Immature natural killer cell (primary cell): ENCODE measurements at places on chromosomes 2 and 18.

- H3K4me3 ChIP-seq = no peak overlapping the region
- no peaks in the 10 kb centered on the region for H3K4me1 ChIP-seq
- H3K27me3 ChIP-seq = no peaks in the 10 kb centered on the region
- no peak for DNase-seq
Measured at GRCh38 chr2:161117506-161117905, 42.7 kb upstream of the TANK start.

GRCh38 chr2:176636401-176636800 lies 367.2 kb downstream of the MTX2 start:
- peaks cover 7% of the 10 kb centered on the region for H3K4me1 ChIP-seq
- no peaks in the 10 kb centered on the region for H3K36me3 ChIP-seq
- no peak overlapping the region for H3K4me3 ChIP-seq
- peaks cover 19% of the 10 kb centered on the region for H3K27me3 ChIP-seq
- no peak overlapping the region for H3K27ac ChIP-seq

DNA sequence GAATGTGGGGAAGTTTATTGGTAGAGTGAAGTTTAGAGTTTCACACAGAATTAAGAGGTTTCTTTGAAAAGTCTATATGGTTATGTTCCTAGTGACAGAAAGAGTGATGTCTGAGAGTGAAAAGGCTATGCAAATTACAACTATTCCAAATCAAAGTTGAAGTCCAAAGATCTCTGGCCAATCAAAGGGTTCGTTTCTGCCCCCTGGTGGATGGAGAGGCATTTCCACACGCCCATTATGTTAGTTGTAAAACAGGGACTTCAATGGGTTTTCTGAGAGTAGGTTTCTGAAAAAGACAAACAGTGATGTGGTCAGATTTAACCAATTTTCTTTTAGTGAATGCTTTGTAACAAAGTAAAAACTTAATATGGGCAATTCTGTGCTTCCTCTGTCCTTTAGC lies 441.5 kb upstream of the POU3F3 start:
- H3K27me3 ChIP-seq = peaks cover 2% of the 10 kb centered on the region
- no peaks in the 10 kb centered on the region for H3K4me1 ChIP-seq
- H3K36me3 ChIP-seq = no peaks in the 10 kb centered on the region
- H3K4me3 ChIP-seq = no peak overlapping the region
- H3K27ac ChIP-seq = no peak overlapping the region
- no peak for DNase-seq

GRCh38 chr2:49959961-49960553 lies 805.7 kb upstream of the FSHR start:
- H3K4me3 ChIP-seq = no peak overlapping the region
- H3K4me1 ChIP-seq = peaks cover 3% of the 10 kb centered on the region
- H3K27me3 ChIP-seq = peaks cover 8% of the 10 kb centered on the region

- H3K4me1 ChIP-seq = peaks cover 67% of the 10 kb centered on the region
- H3K27ac ChIP-seq = peak overlapping the region; percentile 25
- H3K4me3 ChIP-seq = no peak overlapping the region
- no peaks in the 10 kb centered on the region for H3K27me3 ChIP-seq
- H3K36me3 ChIP-seq = no peaks in the 10 kb centered on the region
- DNase-seq = no peak
Measured at GRCh38 chr2:42353792-42354429, 7.1 kb downstream of the COX7A2L start.

DNA sequence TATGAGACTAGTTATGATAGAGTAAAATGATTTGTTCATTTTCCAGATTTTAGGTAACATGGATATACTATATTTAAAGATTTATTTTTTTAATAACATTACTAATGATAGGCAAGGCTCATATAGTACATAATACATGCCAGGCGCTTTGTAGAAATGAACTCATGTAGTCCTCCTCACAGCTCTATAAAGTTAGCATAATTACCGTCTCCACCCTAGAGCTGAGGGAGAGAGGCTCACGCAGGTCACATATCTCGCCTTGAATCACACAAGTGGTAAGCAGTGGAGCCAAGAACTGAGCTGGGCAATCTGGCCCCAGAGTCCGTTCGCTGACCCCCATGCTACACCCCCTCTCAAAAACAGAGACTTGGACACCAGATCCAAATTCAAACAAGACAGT lies 222.5 kb downstream of the FAM210A start:
- no peak for DNase-seq
- H3K4me1 ChIP-seq = peaks cover 22% of the 10 kb centered on the region
- H3K27me3 ChIP-seq = peaks cover 3% of the 10 kb centered on the region
- no peak overlapping the region for H3K27ac ChIP-seq

DNA sequence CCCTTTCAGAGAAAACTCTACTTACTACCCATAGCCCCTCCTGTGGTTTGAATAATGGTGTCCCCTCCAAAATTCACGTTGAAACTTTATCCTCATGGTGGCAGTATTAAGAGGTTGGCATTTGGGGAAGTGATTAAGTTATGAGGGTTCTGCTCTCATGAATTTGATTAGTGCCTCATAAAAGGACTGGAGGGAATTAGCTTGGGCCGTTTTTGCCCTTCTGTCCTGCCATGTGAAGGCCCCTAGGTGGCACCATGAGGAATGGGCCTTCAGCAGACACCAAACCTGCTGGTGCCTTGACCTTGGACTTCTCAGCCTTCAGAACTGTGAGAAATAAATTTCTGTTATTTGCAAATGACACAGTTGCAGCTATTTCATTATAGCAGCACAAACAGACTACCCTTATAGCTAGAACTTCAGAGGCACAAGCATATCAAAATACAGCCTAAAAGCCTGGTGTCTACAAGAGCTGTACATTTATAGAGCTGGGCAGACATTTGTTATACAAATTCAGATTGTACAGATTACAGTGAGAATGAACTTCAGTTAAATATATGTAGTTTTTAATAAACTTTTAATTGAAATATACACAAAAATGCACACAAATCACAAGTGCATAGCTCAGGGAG lies 2.6 kb upstream of the PTPN2 start:
- H3K27ac ChIP-seq = peak overlapping the region; percentile 71
- no peaks in the 10 kb centered on the region for H3K36me3 ChIP-seq
- peaks cover 59% of the 10 kb centered on the region for H3K4me1 ChIP-seq
- no peak overlapping the region for H3K4me3 ChIP-seq
- DNase-seq = no peak
- peaks cover 18% of the 10 kb centered on the region for H3K27me3 ChIP-seq

DNA sequence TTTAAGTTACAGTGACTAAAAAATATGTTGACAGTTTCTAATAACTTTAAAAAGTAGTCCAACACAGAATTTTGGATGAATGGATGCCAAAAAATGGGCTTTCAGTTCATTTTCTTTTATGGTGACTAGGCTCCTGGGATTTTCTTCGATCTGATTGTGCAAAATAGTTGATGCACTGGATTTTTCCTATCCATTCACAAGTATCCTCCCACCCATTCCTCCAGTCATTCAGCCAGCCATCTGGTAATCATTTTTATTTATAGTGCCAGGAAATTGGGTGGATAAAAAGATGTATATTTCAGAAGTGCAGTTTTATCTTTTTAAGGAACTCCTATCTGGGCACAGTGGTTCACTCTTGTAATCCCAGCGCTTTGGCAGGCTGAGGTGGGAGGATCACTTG lies 175.1 kb downstream of the PTPRM start:
- no peaks in the 10 kb centered on the region for H3K36me3 ChIP-seq
- no peak overlapping the region for H3K4me3 ChIP-seq
- H3K27ac ChIP-seq = no peak overlapping the region
- DNase-seq = no peak

GRCh38 chr2:33104726-33105125 lies 158.0 kb downstream of the LTBP1 start:
- no peak overlapping the region for H3K4me3 ChIP-seq
- H3K27me3 ChIP-seq = peaks cover 15% of the 10 kb centered on the region
- no peaks in the 10 kb centered on the region for H3K36me3 ChIP-seq
- H3K4me1 ChIP-seq = no peaks in the 10 kb centered on the region

- no peaks in the 10 kb centered on the region for H3K27me3 ChIP-seq
- no peak overlapping the region for H3K27ac ChIP-seq
- H3K4me3 ChIP-seq = no peak overlapping the region
Measured at GRCh38 chr2:82124629-82125028, 1820.1 kb upstream of the LRRTM1 start.

DNA sequence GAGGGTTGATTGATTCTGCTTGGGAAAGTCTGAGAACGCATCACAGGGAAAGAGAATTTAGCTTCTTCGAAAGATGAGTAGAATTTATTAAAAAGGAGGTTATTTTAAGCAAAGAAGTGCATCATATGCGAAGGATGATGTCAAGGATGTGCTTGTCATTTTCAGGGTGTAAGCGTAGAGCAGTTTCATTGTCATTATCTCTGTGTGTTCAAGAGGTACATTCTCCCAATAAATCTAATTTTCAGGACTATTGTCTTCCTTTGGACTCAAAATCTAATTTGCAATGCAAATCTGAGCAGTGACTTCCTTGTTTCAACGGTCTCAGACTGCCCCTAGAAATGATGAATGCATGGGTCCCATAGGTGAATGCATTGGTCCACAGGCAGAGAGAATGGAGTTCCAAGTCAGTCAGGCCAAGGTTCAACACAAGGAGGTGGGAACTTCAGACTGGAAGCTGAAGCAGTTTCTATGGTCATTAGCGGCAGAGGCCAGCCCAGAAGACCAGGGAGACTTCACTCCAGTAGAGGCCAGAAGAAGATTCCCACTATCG lies 99.8 kb downstream of the CDC42EP3 start:
- H3K27ac ChIP-seq = no peak overlapping the region
- H3K4me1 ChIP-seq = peaks cover 32% of the 10 kb centered on the region
- no peaks in the 10 kb centered on the region for H3K27me3 ChIP-seq
- H3K36me3 ChIP-seq = peaks cover 4% of the 10 kb centered on the region
- H3K4me3 ChIP-seq = no peak overlapping the region

DNA sequence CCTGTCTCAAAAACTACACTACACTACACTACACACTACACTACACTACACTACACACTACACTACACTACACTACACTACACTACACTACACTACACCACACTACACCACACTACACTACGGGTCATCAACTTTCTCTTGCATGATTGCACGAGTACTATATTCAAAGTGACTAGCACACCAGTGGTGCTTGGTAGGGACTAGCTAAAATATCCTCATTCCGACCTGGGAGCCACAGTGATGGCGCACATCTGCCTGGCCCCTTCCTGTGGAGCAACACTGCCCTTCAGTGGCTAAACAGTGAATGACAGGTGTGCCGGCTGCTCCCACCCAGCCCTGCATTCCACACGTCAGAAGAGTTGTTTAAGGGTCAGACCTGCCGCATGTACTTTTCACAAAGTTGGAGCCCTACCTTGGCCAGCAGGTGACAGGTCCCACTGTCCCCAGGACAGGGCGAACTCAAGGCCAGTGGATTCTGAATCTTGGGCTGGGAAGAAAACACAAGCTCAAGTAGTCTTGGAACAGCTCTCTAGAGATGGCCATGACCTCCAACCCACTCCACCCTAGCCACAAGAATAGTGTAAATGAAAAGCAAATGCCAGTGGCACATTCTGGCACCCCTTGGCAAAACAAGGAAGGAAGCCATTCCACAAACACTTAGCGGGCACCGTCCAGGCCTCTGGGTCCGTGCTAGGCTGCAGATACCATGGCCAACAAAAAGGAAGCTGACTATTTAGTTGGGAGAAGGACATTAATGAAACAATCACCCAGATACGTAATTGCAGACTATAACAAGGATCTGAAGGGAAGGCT lies 79.7 kb upstream of the MSH2 start:
- no peak overlapping the region for H3K4me3 ChIP-seq
- no peak overlapping the region for H3K27ac ChIP-seq
- H3K4me1 ChIP-seq = no peaks in the 10 kb centered on the region
- DNase-seq = peak; percentile 44
- H3K27me3 ChIP-seq = peaks cover 3% of the 10 kb centered on the region
- no peaks in the 10 kb centered on the region for H3K36me3 ChIP-seq

DNA sequence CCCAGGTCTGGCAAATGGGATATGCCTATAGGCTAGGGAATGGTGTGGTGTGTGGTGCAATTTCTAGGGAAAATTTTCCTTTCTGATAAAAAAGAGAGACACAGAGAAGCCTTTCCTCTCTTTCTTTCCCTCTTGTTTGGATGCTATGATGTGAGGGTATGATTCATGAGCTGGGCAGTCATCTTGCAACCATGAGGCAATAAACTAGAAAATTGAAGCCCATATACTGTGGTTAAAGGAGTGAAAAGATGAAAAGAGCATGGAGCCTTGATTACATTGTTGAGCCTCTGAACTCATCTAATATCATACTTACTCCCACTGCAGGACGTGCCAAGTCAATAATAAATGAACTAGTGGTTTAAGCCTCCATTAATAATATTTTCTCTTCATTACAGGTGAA lies 215.6 kb downstream of the HAUS1 start:
- H3K27ac ChIP-seq = no peak overlapping the region
- no peak for DNase-seq
- H3K36me3 ChIP-seq = no peaks in the 10 kb centered on the region
- no peak overlapping the region for H3K4me3 ChIP-seq
- peaks cover 6% of the 10 kb centered on the region for H3K4me1 ChIP-seq
- H3K27me3 ChIP-seq = peaks cover 6% of the 10 kb centered on the region

DNA sequence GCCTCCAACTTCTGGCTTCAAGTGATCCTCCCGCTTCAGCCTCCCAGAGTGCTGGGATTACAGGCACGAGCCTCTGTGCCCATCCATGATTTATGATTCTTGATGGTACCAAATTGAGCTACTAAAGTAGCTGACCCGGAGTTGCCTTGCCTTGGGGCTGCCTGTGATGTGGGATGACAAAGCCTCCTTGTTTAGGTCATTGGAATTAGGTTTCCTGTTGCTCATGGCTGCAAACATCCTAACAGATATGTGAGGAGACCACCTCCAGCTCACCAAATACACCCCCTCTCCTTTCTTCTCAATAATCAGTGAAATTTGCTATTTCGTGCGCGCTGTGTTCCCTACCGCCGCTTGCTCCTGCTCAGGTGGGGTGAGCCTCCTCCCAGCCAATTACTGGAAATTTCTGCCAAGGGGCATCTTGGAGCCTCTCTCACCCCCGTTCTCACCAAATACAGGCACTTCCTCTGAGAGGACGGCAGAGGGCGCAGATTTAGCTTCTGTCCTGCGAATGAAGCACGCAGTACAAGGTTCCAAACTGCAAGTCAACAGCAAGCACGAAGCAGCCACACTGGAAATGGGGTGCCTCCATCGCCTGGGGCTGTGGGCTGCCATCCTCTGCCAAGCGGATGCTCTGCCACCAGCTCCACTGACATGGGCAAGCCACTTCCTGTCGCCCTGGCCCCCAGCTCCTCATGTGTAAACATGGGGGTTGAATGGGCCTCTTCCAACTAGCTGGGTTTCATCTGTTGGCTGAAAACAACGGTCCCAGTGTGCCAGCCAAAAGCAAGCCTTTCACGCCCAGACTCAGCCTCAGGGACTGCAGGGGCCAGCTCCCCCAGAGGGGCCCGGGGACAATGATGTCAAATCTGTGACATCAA lies 71.7 kb downstream of the NCAPH start:
- H3K27ac ChIP-seq = peak overlapping the region; percentile 90
- H3K27me3 ChIP-seq = peaks cover 5% of the 10 kb centered on the region
- peak; percentile 84 for DNase-seq
- H3K4me1 ChIP-seq = peaks cover 21% of the 10 kb centered on the region
- H3K36me3 ChIP-seq = no peaks in the 10 kb centered on the region

DNA sequence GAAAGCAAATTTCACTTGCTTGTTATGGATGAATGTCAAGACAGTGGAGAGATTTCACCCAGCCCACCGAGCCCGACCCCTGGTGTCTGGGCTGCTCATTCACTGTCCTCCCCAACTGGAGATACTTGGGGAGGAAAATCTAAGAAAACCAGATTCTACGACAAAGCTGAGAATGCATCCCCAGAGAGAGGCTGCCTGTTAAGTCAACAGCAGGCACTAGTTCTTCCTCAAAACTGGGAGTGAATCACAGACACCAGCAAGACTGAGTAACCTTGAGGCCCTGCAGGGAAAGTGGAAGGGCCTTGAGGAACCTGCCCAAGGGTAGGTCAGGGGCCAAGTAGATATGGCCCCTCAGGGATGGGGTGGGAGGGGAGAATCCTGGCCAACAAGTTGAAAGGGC lies 34.2 kb upstream of the MLPH start:
- no peaks in the 10 kb centered on the region for H3K36me3 ChIP-seq
- peak overlapping the region; percentile 40 for H3K27ac ChIP-seq
- H3K4me3 ChIP-seq = no peak overlapping the region
- peaks cover 6% of the 10 kb centered on the region for H3K27me3 ChIP-seq
